CD4-positive, alpha-beta T cell (primary cell): ENCODE measurements at places on chromosomes 6 and 20.

- no peak for DNase-seq
These were observed 12.7 kb downstream of the BFSP1 start for GRCh38 chr20:17518339-17519052.

GRCh38 chr6:159483259-159483658 is 209.8 kb downstream of the SOD2 start:
- DNase-seq = no peak

GRCh38 chr6:19472850-19473249 is 364.3 kb upstream of the ID4 start:
- no peak for DNase-seq

DNA sequence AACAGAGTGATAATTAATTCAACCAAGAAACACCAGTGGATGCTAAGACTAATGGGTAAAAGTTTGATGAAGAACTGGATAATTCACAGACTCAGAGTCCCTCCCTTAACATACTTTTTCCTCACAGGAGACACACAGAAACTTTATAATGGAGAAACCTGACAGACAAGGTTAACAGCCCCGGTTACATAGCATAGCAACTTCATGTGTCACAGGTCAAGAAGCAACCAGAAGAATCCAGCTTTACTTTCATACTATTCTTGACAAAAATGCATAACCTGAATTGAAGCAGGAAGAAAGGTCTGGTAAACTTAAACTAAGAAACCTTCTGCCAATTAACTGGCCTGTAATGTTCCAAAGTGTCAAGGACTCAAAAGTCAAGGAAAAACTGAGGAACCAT is 375.9 kb downstream of the RNF144B start:
- no peak for DNase-seq

DNA sequence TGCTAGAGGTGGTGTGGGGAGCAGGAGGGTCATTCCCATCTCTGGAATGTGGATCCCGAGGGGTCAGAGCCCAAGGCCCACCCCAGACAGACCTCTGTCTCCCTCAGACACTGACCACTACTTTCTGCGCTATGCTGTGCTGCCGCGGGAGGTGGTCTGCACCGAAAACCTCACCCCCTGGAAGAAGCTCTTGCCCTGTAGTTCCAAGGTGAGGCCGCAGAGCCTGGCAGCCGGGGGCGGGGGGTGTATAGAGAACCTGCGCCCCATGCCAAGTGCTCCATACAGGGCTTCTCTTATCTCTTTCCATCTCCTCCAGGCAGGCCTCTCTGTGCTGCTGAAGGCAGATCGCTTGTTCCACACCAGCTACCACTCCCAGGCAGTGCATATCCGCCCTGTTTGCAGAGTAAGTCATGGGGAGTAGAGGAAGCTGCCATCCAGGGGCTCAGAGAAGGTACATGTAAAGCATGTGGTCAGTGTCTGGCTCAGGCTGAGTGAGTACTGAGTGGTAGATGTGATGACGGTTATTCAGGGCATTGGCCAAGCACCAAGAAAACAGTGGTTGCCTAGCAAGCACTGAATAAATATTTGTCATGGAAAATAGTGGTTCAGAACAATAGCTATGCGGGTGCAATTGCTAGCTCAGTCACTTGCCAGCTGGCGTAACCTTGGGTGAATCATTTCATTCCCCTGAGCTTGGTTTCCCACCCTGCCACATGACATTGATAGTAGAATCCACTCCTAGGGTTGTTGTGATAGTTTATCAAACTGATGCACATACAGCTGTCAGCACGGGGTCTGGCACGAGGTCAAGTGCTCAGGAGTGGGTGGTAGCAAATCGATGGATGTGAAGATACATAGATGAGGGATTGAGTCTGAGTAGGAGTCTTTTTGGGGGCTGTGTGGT is 3.5 kb downstream of the PIGT start:
- no peak for DNase-seq

- no peak for DNase-seq
These were observed 90.0 kb downstream of the RPP40 start for GRCh38 chr6:4913705-4914419.

DNA sequence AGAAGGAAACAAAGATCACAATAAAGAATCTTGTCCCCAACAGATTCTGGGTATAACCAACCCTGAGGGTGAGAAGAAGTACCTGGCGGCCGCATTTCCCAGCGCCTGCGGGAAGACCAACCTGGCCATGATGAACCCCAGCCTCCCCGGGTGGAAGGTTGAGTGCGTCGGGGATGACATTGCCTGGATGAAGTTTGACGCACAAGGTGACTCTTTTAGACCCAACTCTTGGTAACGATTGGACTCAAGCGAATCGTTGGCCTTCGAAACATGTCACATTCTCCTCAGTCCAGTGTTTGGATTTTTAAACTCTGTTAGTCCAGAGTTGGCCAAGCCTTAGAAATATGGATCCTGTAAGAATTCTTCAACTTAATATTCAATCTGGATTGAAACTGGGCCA is 2.6 kb downstream of the PCK1 start:
- DNase-seq = no peak

GRCh38 chr6:27053738-27054137 is 193.8 kb upstream of the PRSS16 start:
- DNase-seq = no peak

DNA sequence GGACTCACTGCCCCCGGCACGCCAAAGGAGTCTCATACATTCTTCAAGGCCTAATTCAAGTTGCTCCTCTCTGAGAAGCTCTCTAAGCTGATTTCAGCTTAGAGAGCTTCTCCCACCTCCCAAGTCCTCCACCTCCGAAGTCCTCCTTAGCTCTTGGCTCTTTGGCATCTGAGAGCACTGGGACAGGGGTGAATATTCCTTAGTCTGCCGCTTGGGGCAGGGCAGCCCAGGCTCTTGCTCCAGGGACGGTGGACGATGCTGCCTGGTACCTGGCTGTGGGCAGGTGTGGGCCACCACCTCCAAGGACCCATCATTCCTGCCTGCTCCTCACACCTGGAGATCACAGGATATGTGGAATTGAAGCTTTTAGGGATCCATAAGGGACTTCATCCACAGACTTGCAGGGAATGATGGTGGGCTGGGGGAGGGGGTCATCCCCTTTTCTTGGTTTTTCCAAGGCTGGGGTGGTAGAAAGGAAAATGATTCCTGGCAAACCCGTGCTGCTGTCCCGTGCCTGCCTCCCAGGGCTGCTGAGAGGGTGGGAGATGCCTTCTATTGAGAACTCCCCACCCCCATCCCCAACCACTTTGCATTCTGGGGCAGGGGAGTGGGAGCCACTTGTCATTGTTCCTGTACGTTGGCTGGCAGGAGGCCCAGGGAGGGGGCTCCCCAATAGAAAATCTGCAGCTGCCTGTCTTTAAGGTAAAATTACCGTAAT is 57.4 kb downstream of the ARHGAP40 start:
- DNase-seq = peak; percentile 39

- DNase-seq = no peak
These were observed 4.2 kb downstream of the UBE2J1 start for GRCh38 chr6:89348372-89348771.

DNA sequence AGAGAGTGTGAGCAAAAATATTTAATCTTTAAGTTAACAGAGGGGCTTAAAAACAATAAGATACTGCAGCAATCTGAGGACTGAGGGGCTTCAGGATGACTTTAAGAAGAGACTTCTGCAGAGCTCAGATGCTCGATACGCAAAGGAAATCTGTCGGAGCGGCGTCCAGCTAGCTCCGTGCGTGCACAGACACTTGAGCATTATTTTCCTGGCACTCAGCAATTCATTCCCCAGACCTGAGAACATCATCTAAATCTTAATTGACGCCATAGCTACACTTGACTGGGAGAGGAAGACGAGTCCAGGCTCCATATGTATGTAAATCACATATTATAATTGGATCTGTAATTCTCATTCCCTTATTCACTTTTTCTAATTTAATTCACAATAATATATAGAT is 228.2 kb downstream of the SOD2 start:
- DNase-seq = no peak

GRCh38 chr6:159941286-159942113 is 27.4 kb upstream of the IGF2R start:
- DNase-seq = no peak

- DNase-seq = no peak
These were observed 445.8 kb upstream of the JAG1 start for GRCh38 chr20:11119573-11119972.

- DNase-seq = no peak
These were observed 15.6 kb downstream of the CDK19 start for GRCh38 chr6:110799655-110800054.

DNA sequence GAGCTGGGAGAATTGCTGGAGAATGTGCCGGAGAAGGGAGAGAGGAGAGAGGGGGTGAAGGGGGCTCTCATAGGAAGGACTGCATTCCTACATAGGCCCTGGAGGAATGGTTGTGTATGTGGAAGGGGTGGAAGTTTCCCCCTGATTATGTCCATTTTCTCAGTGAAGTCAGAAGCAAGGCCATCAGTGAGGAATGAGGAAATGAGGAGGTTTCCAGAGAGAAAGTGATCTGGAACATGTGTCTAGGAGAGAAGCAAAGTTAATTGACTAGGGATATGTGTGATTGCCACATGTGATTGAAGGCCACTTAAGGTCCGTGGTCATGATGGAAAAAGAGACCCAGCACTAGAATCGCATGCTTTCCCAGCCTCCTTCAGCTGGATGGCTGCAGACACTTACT is 42.3 kb downstream of the TBPL1 start:
- no peak for DNase-seq

- DNase-seq = no peak
These were observed 165.1 kb downstream of the SASH1 start for GRCh38 chr6:148507774-148508173.

DNA sequence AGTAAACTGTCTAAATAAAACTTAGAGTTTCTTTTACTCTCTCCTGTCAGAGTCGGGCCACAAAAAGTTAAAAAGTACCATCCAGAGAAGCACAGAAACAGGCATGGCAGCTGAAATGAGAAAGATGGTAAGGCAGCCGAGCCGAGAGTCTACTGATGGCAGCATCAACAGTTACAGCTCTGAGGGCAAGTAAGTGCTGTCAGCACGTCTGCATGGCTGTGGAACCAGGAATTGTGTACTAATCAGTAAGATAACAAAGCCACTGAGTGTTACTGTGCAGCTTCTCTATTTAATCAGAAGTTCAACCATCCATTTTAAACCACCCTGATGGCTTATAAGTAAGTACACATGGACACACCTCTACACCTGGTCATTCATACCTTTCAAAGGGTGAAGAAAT is 231.3 kb upstream of the KCNQ5 start:
- DNase-seq = no peak

DNA sequence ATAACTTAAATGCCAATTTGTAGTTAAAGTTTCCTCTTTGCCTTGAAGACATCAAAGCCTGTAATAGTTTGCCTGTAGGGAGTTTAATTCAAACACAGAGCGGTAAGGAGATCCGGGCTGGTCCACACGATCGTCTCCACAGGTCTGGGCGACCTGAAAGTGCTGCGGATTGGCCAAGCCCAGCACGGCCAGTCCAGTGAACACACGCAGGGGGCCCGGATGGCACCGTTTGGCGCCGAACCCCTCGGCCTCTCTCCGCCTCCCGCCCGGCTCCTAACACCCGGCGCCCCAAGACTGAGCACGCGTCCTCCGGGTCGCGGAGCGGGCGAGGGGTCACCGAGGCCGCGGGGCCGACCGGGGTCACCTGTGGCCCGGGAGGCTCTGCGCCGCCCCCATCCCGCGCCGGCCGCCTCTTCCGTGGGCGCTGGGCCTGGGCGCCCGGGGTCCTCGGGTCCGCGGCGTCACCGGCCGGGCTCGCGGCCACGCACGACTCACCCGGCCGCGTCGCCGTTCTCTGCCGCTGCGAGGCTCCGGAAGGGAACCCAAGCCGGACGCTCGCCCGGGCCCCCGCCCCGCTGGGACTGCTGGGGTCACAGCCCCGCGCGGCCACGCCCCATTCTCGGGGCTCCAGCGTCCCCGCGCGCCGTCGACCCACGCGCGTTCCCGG is 481 bp downstream of the SERPINB6 start:
- peak; percentile 71 for DNase-seq

GRCh38 chr6:16730738-16731477 is 30.4 kb downstream of the ATXN1 start:
- DNase-seq = no peak

DNA sequence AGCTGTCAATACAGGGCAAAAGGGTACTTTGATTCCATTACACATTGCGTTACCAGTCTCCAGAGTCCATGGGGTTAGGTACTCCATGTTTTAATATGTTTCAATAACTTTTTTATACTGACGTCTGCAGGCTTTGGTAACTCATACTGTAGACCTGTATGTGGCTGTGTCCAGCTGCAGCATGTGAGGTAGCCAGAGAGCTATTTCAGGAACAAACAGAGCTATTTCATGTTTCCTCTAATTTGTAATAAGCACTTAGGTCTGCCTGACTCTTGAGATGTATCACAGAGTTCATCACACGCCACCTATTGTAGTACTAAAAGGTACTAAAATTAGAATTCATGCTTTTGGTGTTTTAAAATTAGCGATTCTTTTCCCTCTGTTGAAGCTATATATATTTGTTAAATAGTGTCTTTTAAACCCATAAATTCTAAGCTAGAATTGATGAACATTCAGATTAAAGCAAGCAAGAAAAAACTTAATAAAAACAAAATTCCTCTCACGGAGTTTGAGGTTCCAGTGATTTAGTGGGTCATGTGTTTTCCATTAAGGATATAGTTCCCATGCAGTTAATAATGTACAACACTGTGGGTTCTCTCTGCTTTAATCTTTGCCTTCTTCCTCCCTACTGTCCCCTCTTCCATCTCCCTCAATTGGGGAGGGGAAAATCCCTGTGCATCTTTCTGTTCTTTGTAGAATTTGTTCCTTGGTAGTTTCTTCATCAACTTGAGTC is 37.0 kb downstream of the FOXO3 start:
- DNase-seq = no peak

GRCh38 chr6:154280521-154280920 is 76.1 kb downstream of the IPCEF1 start:
- no peak for DNase-seq

DNA sequence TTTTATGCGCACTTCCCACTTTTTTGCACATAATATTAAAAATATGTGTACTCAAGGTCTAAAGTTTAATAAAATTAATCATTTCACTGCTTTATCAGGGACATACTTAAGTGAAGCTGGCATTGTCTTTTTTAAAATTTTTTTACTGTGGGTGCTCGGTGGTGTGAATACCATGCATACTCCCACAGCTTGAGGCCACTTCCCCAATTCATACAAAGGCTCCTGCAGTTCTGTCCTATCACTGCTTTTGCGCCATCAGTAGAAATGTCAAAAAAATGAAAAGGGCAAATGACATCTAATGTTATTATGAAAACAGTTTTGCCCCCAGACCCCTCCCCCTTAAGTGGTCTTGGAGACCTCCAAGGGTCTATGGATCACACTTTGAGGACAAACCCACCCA is 464.1 kb upstream of the ARID1B start:
- DNase-seq = no peak

- DNase-seq = no peak
These were observed 9.4 kb upstream of the GATA5 start for GRCh38 chr20:62485062-62485700.

- DNase-seq = no peak
These were observed 15.1 kb downstream of the MYBL2 start for GRCh38 chr20:43681991-43682410.

DNA sequence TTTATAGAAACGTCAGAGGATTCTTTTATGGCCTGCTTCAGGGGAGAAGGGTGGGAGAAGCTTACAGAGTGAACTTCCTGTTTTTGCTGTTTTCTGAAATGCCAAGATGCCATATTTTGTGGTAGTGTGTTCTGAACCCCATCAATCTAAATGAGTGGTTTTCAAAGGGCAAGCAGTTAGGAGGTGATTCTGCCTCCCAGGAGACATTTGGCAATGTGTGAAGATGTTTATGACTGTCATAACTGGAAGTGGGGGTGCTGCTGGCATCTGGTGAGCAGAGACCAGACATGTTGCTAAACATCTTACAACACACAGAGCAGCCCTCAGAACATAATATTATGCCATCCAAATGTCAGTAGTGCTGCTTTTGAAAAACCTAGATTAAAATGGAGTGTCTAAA is 6.0 kb upstream of the PRL start:
- DNase-seq = no peak

GRCh38 chr6:156336089-156336488 is 441.1 kb upstream of the ARID1B start:
- no peak for DNase-seq
